ENCODE measurements at places on chromosomes 16 and 17.

- DNase-seq = no peak
Observed at GRCh38 chr16:10003486-10003885, 178.7 kb downstream of the GRIN2A start.

GRCh38 chr17:31859487-31860008 lies 504 bp upstream of the COPRS start:
- DNase-seq = no peak

- DNase-seq = peak; percentile 80
Observed at GRCh38 chr17:78313735-78314648, 45.9 kb downstream of the SOCS3 start.

DNA sequence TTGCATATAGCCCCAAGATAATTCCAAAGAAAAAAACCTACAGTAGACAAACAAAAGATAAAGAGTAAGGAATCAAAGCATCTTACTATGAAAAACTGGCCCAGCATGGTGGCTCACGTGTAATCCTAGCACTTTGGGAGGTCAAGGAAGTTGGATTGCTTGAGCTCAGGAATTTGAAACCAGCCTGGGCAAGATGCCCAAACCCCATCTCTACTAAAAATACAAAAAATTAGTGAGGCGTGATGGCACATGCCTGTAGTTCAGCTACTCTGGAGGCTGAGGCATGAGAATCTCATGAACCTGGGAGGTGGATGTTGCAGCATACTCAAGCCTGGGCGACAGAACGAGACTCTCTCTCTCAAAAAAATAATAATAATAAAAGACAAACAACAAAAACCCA lies 764.7 kb upstream of the KIF2B start:
- DNase-seq = no peak

- no peak for DNase-seq
Observed at GRCh38 chr17:41111151-41111885, 6.1 kb downstream of the KRTAP4-9 start.

DNA sequence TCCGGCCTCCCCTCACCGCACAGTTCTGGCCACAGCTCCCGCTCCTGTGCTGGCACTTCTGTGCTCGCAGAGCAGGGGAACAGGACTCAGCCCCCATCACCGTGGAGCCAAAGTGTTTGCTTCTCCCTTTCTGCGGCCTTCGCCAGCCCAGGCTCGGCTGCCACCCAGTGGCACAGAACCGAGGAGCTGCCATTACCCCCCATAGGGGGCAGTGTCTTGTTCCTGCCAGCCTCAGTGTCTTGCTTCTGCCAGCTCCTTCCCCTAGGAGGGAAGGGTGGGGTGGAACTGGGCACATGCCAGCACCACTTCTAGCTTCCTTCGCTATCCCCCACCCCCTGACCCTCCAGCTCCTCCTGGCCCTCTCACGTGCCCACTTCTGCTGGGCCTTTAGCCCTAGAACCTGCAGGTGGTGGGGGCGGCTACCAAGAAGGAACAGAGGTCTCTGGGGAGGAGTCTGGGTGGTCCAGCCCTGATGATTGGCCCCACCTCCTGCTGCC lies 645 bp upstream of the ELMO3 start:
- DNase-seq = peak; percentile 43

GRCh38 chr17:49913226-49914095 lies 55.5 kb upstream of the DLX4 start:
- peak; percentile 4 for DNase-seq

DNA sequence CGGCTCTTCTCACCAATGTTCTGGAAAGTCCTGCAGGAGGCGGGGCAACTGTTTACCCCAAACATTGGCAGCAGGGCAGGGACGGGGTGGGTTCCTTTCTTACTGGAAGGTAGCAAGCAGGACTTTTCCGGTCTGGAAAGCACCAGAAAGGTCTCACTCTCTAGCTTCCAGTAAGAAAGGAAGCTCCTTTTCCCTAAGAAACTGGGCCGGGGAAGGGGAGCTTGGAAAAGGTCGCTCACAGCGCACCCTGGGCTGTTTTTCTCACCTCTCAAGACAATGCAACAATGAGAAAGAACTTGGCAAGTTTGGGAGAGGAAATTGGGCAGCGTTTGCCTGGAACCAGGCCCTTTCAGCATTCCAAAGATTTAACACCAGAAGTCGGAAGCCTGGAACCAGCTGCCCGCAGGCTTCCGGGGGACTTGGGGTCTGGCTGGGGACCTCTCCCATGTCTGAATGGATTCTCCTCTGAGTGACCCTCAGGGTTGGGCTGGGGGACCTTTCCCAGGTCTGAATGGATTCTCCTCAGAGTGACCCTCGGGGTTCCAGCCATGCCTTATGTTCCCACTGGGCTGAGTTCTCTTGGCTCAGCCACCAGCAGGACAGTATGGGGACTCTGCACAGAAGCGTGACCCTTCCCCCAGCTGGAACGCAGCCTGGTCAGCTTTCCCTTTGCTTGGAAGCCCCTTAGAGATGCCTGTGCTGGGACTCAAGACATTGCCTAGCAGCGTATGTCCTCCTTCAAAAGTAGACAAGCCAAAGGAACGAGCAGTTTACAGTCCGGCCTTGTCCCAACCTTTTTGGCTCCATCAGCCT lies 166.5 kb upstream of the PLCG2 start:
- DNase-seq = no peak

DNA sequence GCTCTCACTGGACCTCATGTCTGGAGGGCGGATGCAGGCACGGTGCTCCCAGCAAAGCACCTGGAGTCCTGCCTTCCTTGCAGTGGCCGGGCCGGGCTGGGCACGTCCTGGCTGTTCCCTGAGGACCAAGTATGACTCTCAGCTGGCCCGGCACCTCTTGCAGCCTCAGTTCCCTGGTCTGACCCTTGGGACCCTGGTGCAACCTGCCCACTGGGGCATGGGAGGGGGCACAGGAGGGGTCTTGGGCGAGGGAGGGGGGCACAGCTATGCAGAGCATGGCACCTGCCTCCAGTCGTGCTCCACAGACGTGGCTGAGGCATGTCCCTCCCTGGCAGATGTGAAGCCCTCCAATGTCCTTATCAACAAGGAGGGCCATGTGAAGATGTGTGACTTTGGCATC lies 19.6 kb downstream of the MAP2K3 start:
- DNase-seq = no peak

DNA sequence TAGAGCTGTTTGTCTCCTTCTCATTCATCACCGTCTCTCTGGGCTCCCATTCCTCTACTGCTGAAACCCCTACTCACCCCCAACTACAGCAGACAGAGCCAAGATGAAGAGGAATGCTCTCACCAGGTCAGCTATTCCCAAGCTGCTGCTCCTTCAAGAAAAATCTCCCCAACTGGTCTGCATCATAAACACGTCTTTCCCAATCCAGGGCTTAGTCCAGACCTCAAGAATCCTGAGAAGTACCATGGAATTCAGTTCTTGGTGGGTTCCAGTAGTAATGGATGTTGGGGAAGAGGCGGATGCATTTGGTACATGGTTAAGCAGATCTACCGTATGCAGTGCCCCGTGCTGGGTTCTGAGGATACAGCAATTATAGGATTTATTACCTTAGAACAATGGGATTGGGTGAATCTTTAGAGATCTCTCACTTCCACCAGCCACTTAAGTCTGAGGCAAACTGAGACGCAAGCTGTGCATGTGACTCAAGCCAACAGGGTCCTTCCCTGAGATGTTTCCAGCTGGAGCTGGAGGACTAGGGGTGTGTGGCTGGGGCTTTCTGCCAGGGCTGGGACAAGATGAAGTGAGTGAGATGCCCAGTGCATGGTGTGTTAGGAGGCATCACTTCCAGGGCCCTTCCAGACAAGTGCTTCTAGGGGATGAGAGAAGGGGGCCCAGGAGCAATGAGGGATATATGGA lies 232.7 kb upstream of the CDH5 start:
- peak; percentile 46 for DNase-seq

DNA sequence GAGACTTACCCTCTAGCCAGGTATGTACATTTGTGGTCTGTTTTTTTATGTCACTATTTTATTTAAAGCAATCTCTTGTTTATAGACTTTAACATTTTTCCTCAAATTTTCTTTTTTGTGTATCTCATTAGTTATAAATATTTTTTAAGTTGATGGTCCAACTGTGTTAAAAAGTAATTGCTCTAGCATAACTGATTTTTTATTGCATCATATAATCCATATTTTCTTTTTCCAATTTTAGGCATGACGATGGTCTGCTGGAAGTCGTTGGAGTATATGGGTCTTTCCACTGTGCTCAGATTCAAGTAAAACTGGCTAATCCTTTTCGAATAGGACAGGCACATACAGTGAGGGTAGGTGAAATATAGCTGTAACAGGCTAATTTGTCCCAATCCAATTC lies 27.9 kb downstream of the DGKE start:
- DNase-seq = no peak

- DNase-seq = no peak
Observed at GRCh38 chr16:58937661-58938060, 203.5 kb upstream of the GOT2 start.

- peak; percentile 53 for DNase-seq
Observed at GRCh38 chr17:76843703-76844484, 24.3 kb upstream of the MGAT5B start.

- no peak for DNase-seq
Observed at GRCh38 chr17:10036511-10037061, 131.5 kb upstream of the RCVRN start.

DNA sequence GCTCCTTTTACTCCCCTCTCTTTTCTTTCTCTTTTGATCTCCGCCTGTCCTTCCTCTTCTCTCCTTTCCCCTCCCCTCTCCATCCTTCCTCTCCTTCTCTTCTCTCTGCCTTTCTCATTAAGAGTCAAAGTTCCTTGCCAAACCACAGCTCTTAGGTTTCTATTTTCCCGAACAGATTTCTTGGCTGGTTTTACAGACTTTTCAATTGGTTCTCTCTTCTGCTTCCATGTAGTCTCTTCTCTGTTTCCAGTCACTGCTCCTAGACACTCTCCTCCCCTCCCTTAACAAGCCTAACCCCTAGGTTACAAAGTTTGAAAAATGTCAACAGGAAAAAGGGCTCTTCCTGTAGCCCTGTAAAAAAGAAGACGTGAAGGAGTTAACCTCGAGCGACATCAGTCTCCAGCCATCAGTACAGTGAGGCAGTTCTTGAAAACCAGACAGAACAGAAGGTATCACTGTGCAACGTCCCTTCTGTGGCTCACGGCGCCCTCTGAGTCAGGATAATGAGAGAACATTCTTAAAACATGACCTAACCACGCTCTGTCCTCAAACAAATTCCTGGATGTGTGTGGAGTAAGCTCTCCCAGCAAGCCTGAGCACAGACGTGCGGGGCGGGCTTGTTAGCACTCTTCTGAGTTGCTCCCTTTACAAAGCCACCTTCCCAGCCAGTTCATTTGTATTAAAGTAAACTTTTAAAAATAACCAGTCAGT lies 11.6 kb upstream of the MARCHF10 start:
- DNase-seq = peak; percentile 99

GRCh38 chr17:41480136-41480535 lies 815 bp downstream of the KRT35 start:
- DNase-seq = no peak

DNA sequence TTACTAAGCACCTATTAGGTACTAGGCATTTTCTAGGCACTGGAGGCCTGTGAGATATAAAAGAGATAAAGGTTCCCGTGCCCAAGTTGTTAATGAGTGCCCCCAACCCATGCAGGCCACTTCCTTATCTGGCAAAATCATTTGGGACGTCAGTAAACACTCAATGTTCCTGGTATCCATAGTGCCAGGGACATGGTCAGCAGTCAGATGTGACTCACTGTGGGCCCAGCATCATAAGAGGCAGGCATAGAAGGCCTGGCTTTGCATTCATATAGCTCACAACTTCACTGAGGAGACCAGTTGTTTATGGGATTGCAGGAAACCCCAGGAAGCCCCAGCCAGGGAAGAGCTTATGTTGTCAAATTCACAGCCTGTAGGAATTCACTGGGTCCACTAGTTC lies 81.1 kb downstream of the MRC2 start:
- no peak for DNase-seq

DNA sequence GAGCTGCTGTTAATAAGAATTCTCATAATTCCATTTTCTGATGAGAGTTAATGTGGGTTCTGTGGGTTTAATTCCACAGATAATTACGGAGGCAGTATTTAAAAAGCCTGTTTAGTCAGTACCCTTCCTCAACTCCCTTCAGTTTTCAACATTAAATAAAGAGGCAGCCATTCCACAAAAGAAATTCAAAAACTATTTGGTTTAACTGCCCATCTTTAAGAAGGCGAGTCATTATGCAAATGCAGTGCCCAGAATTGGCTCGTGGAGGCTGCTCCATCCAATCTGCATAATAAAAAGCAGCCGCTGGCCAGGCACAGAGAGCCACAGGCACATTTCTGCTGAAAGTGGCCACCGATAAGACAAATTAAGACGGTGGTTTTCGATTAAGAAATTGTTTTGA lies 194.4 kb upstream of the TOX3 start:
- no peak for DNase-seq

DNA sequence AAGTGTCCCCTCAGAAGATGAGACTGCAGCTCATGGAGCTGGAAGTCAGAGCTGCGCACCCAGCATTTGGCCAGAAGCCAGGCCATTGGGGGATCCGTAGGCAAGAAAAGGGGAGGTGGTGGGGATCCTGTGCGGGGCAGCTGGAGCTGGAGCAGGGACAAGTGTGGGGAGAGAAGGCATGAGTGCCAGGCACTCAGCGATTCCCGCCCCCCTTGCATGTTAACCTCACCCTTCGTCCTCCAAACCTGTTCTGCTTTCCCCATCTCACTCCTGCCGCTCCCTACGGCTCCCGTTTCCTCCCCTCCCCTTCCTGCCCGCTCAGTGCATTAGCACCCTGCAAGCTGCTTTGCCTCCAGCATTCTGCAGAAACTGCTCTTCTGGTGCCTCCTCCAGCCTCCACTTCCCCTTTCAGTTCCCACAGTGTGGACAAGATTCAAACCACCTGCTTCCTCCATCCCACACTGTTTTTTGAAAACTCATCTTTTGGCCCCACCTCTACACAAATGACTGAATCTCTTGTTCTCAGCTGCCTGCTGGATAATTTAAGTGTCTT lies 5.6 kb downstream of the ALOX15 start:
- DNase-seq = no peak

- no peak for DNase-seq
Observed at GRCh38 chr16:66873685-66874055, 6.6 kb upstream of the PDP2 start.

DNA sequence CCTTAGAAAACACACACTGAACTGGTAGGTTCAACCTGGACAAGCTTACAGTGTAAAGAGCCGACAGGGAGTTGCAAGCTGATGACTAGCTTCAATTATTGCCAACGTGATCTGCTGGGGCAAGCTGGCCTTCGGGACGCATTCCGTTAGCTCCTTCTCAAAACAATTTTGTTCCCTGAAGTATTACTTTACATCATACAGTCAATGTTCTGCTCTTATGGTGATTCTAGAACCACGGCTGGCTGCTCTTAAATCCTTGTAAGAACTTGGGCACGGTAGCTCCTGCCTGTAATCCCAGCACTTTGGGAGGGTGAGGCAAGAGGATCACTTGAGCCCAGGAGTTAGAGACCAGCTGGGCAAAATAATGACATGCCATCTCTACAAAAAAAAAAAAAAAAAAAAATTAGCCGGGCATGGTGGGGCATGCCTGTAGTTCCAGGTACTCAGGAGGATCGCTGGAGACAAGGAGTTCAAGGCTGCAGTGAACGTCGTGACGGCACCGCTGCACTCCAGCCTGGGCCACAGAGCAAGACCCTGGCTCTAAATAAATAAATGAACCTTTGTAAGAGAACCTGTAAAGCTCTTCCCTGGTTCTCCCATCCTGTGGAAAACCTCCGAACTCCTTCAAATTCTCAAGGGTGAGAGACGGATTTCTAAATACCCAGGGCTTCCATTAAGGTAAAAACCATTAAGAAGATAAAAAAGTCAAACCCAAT lies 2.0 kb downstream of the CDIP1 start:
- DNase-seq = no peak
